ENCODE measurements at places on chromosomes 16 and 17.

GRCh38 chr17:50511058-50511457 lies 2.8 kb downstream of the MYCBPAP start:
- no peak for DNase-seq

DNA sequence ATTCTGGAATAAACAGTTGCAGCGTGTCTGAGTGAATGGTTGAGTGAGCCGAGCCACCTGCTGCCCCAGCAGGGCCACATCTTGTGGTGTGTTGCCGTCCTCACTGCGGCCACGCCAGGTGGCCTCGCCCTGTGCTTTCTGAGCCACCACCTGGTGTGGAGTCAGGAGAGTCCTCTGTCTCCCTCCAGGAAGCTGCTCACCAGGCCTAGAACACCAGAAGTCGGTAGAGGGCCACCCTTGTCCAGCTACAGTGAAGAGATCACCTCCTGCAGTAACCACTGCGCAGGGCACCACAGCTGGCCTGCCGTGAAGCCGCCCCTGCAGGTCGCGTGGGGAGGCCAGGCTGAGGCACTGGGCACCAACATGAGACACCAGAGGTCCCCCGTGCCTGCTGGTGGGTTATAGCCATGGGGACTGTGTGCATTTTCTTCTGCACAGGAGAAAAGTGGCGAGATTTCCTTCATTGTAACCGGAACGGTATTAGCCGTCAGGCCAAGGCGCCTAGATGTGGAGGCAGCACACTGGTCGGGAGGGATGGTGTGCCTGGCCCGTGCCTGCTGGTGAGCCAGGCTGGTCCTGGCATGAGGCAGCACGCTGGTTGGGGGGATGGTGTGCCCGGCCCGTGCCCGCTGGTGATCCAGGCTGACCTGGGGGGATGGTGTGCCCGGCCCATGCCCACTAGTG lies 28.9 kb upstream of the FOXK2 start:
- DNase-seq, result no peak

GRCh38 chr17:4555873-4556759 lies 932 bp upstream of the MYBBP1A start:
- no peak for DNase-seq

DNA sequence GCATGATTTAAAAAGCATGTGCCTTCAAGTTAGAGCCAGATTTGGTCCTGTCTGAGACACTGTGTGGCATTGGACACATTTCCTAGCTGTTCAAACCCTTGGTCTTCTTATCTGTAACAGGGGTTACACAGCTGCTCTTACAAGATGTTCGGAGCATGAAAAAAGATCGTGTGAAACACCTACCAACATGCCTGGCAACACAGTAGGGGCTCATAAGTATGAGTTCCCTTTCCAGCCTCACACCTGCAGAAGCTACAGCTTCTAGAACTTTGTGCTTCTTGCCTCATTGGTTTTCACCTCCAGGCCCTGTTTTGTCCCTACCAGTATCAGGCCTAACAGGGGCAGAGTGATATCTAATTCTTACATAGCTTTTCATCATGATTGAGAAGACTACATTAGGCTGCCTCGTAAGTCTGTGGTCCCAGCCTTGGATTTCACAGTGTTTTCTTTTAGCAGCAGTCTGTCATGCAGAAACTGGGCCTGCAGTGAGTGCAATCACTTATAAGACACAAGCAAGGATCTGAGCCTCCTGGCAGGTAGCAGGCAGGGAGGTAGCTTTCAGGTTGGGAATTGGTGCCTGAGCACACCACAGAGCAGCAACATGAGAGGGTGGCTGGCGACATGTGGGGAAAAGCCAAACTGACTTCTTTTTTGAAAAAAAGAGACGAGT lies 78.8 kb downstream of the CCDC182 start:
- DNase-seq, result no peak

- no peak for DNase-seq
Observed at GRCh38 chr17:49216953-49217650, 6.6 kb downstream of the ABI3 start.

GRCh38 chr16:20899071-20899470 lies 1.1 kb downstream of the DCUN1D3 start:
- no peak for DNase-seq

- no peak for DNase-seq
Observed at GRCh38 chr17:48385319-48385718, 44.7 kb downstream of the SKAP1 start.

DNA sequence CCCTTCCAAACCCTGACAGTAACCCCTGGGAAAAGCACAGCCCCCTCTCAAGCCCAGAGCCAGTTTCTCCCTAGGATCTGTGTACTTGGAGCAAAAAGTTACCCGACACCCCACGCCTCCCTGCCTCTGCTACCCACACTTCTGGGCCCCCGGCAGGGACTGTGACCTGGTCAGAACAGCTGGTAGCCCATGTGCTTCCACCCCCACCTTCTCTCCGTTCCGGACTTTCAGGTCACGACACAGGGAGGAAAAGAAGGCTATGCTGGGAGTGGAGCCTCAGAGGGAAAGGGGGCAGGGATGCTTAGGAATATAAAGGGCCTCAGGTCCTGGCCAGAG lies 6.4 kb downstream of the PPY start:
- DNase-seq, result no peak

DNA sequence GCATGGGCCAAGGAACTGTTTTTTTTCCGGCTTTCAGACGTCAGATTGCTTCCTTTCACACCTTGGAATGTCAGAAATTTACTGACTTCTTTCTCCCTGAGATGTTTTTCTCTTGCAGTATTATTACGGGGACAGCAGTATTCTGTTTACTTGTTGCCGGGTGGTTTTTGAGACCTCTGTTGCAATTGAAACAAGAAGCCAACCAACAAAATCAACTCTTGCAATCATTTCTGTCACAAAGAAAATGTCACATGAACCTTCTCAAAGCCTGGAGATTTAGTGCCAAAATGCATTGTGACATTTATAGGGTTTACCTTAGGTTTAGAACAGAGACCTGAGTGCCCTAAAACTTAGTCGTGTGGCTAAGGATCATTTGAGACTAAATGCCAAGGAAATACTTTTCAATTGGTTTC lies 174.3 kb downstream of the MAP2K6 start:
- DNase-seq, result no peak

GRCh38 chr17:70767102-70767701 lies 597.9 kb downstream of the KCNJ2 start:
- no peak for DNase-seq

GRCh38 chr16:79601931-79602627 lies 1.5 kb upstream of the MAF start:
- no peak for DNase-seq

DNA sequence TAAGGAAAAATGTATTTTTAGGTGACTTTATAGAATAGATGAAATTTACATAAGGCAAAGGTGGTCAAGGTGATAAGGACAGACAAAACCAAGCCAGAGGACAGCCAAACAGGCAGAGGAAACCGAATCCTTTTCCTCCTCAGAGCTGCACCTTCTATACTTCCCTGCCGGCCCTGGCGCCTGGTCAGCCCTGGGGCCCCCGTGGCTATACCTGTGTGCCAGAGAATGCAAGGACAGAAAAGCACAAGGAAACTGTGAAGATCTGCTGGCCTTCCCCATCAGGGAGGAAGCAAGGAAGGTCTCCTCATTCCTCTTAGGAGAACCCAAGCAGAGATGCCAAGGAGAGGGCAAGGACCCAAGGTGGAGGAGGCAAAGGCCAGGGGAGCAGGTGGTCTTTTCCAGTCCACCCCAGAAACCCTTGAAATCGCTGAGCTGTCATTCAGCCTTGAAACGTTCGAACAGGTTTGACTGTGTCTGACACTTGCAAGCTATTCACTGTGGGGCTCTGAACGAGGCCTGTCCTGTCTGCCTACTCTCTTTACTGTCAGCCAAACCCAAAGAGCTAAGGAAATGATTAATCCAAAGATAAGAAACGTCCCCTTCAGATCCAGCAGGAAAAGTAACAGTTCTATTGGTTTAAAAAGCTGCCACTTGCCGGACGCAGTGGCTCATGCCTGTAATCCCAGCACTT lies 114.4 kb downstream of the XYLT1 start:
- no peak for DNase-seq

- DNase-seq, result no peak
Observed at GRCh38 chr17:2237950-2238349, 65.6 kb downstream of the SMG6 start.

GRCh38 chr17:73911726-73912372 lies 267.6 kb upstream of the SDK2 start:
- no peak for DNase-seq

- no peak for DNase-seq
Observed at GRCh38 chr16:73152386-73153125, 104.6 kb upstream of the ZFHX3 start.
